ENCODE measurements at places on chromosomes 7 and 10. TPM values are rescaled to one million over a fixed set of nuclear protein-coding genes. Genes with fewer than 3 reads are reported as not detected.

Gene NME8
- total RNA-seq: not detected

Gene HYAL4
- total RNA-seq: 1.2 TPM

Gene LBX1
- not detected for total RNA-seq

Gene AKR1C8
- 0.16 TPM for total RNA-seq

Gene CNPY1
- not detected for total RNA-seq

Gene AKR1E2
- 38.9 TPM for total RNA-seq

Gene IRF5
- 0.19 TPM for total RNA-seq

Gene VWA2
- not detected for total RNA-seq

Gene PON3
- total RNA-seq: 0.31 TPM

Gene HOXA3
- 2.3 TPM for total RNA-seq

Gene PRPS1L1
- total RNA-seq: not detected

Gene FGL2
- 0.16 TPM for total RNA-seq

Gene CXCL12
- 17.4 TPM for total RNA-seq

Gene GNGT1
- total RNA-seq: not detected

Gene ERVW-1
- total RNA-seq: not detected

Gene SCART1
- total RNA-seq: 0.49 TPM

Gene DNAJB6
- 150 TPM for total RNA-seq

Gene ANTXRL
- 0.16 TPM for total RNA-seq

Gene CALML5
- total RNA-seq: not detected

Gene SUGCT
- 1.1 TPM for total RNA-seq

Gene HHEX
- total RNA-seq: 66.4 TPM

Gene GHITM
- 140 TPM for total RNA-seq

Gene DYNC1I1
- total RNA-seq: 31.3 TPM

Gene CASP2
- 13.4 TPM for total RNA-seq

Gene CCDC186
- 26.1 TPM for total RNA-seq

Gene COL26A1
- total RNA-seq: not detected

Gene NEUROD6
- not detected for total RNA-seq

Gene BAMBI
- 1.6 TPM for total RNA-seq

Gene RP9
- 6.3 TPM for total RNA-seq

Gene SPDYE2B
- not detected for total RNA-seq

Gene OR2AE1
- total RNA-seq: under 0.01 TPM

Gene CLEC2L
- total RNA-seq: not detected

Gene STX1A
- total RNA-seq: 13.2 TPM

Gene COG5
- total RNA-seq: 13.6 TPM

Gene HECW1
- not detected for total RNA-seq

Gene MET
- total RNA-seq: 33.5 TPM

Gene TSPAN33
- under 0.01 TPM for total RNA-seq

Gene KIAA1549
- total RNA-seq: 1.1 TPM

Gene OPN1SW
- total RNA-seq: 1.1 TPM
